ENCODE measurements at places on chromosomes 1 and 21.

GRCh38 chr1:86811142-86811924 lies 102.6 kb downstream of the SELENOF start:
- DNase-seq = no peak

DNA sequence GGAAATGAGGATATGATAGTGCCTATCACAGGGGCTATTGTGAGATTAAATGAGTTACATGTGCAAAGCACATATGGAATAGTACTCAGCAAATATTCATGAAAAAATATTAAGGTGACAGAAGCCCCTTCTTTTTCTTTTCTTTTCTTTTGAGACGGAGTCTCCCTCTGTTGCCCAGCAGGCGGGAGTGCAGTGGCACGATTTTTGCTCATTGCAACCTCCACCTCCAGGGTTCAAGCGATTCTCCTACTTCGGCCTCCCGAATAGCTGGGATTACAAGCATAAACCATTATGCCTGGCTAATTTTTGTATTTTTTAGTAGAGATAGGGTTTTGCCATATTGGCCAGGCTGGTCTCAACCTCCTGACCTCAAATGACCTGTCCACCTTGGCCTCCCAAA lies 139.4 kb downstream of the HIVEP3 start:
- no peak for DNase-seq

DNA sequence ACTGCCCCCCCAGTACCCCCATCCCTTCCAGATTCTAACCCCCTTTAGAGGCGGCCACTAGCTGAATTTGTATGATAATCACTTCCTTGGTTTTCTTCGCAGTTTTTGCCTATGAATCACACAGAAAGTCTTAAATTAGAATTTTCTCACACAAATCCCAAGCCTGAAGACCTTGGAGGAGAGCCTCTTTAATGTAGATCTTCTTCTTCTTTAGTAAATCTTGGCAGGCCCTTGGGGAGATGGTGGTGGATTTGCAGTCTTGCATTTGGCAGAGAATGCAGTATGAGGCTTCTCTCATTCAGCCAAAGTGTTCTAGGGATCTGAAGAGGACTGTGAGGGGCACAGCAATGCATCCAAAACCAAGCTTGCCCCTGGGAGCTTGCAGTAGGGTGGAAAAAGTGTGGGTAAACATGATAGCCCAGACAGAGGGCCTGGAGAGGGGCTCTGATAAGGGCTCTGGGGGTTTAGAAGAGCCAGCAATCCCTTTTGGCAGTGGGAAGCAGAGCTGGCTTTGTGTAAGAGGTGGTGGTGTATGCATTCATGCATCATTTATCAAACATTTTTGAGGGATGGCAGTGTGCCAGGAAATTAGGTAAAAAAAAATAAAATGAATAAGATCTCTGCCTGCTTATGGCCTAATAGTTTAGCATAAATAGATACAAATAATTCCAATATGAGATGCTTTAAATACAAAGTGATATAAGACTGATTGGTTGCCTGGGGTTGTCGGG lies 7.7 kb upstream of the CDC42 start:
- DNase-seq = peak; percentile 93

DNA sequence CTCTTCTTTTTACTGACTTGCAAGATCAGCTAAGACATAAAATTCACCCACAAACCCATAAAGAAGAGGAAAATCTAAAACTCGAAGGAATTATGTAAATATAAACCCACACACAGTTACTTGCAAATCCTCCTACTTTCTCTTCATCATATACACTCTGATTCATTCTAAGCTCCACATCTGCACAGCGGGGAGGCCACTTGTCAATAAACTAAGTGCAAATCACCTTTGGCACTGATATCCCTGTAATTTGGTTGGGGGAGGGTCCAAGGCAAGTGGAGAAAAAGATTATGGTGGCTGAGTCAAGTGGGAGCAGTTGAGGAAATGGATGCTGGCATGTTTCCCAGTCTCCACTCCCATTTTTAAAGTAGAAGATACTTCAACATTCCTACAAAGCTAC lies 596.5 kb downstream of the MATN1 start:
- peak; percentile 24 for DNase-seq

- peak; percentile 14 for DNase-seq
These were observed 18.9 kb downstream of the CAPN2 start for GRCh38 chr1:223731133-223731770.

DNA sequence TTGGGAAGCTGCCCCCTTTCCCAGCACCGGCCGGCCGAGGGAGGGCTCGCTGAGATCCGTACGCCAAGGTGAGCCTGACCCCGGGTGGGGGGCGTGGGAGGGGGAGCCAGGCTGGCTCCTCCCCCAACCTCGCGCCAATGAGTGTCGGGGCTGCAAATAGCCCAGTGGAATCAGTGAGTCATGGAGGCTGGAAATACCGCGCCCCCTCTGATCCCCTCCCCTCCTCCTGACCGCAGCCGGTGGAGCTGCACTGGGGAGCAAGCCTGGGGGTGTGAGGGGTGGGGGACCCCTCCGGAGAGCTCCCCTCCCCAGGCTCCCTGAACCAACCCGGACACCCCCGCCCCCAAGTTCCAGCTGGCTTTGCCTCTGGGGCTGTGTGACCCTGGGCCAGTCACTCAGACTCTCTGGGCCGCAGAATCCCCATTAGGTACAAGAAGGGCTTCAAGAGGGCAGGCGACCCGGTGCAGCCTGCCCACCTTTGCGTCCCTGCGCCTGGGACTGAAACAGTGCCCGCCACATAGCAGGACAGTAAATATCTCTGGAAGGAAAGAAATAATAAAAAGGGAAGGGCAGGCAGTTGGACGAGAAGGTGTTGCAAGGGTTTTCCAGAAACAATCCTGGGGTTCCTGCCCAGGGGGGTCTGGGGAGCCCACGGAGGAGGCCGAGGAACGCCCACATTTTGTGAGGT lies 4.5 kb downstream of the HSPB7 start:
- DNase-seq = no peak

DNA sequence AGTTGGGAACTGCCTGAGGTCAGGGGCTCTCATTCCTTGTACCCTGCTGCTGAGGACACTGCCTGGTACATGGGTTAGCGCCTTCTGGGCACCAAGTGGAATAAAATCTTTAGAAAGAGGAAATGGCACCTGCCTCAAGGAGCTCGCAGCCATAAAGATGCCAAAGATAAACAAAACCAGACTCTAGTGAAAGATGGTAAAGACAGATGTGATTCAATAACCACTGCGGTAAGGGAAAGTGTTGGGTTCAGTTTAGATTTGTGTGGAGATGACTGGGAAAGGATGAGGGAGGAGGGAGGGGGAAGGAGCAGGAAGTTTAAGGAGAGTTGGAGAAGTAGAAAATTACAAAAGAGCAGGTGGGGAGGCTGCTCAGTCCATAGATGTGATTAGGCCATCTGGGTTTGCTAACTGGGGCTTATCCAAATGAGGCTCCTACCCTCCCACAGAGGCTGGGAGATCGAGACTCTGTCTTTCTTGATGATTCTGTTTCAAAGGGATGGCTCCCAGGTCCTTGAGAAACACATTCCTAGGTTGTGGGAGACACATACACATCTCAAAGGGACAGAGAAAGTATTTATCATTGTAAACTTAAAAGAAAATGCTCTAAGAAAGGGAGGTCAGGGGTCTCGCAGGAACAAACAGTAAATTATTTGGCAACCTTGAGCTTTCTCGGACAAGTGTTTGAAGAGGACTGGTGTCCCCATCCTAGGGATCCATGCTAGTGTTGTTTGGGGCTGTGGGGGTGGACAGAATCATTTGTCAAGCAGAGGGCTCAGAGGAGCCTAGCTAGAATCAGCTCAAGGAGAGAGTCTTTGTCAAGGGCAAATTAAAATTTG lies 65.7 kb upstream of the MORC3 start:
- no peak for DNase-seq

DNA sequence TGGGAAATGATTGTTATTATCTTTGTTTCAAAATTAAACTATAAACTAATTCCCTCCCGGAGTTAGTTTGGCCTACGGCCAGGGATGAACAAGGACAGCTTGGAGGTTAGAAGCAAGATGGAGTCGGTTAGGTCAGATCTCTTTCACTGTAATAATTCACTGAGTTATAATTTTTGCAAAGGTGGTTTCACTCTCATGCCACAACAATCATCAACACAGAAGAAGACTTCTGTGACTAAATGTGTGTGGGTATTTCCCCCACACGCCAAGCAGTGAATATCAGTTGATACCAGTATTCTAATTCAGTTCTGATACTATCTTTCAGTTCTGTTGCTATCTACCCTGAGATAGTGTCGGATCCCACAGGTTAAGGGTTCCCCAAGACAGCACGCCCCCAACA lies 215.1 kb downstream of the S1PR1 start:
- DNase-seq = no peak

DNA sequence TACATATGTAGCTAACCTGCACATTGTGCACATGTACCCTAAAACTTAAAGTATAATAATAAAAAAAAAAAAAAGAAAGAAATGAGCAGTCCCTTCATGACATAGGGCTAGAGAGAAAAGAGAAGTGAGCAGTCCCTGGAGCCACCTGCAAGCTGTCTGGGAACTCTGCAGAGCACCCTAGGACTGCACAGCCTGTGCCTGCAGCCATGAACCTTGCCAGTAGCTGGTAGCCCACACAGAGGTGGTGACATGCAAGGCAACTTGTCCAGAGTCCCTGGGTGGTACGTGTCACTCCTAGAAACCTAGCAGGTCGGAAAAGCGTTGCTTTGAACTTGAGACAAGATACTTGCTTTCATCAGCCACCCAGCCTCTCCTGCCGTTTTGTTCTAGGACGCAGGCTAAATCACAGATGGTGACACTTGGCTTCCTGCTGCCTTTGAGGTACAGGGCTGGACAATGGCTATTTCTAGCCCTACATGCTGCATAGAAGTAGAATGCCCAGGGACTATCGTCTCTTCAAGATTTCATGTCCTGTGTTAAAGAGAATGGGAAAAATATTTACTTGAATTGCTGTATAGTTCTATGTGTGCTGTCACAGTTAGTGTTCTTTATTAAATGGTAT lies 260.9 kb downstream of the LTN1 start:
- no peak for DNase-seq

GRCh38 chr1:81259625-81260411 lies 540.9 kb upstream of the ADGRL2 start:
- no peak for DNase-seq

DNA sequence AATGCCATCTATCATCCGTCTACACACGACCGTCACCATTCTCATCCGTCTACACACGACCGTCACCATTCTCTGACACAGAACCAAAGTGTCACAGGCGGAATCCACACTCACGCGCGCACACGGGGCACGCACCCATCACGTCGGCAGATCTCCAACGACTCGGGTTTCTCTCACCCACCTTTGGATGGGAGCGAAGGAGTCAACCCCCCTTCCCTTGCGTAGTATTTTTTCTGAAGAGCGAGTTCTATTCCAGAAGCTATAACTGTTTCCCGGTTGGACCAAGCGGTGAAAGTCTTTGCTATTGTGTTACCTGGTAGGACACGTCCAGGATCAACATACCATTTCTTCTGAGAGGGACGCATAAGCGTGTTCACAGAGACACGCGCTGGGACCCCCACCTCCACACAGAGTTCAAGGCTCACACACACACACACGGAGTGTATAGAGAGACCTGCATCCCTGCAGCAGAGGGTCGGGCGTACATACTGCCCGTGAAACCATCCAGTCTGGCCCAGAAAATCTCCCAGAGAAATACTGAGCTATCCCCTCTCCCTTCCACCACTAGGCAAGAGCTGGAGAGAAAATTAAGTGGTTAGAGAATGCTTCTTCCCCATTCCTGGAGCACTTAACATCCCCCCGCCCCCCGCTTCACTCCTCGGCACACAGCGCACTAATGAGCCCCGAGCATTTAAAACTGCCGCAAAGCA lies 741 bp downstream of the DUSP10 start:
- peak; percentile 56 for DNase-seq

GRCh38 chr1:9080705-9081291 lies 11.4 kb upstream of the SLC2A5 start:
- no peak for DNase-seq

DNA sequence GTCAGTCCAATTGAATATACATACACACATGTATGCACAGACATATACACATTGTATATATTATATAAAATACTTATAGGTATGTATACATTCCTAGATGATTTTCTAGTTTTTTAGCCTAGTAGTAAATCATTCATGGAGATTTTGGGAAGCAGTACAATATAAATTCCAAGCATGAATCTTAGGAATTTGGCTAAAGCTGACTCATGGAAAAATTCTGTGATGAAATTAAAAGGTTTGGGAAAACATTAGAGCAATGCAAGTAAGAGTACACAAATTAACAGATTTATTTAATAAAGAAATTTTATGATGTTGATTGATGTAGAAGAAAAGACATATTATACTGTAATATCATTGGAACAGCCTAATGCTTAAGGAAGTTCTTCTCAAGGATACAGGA lies 43.7 kb upstream of the PTGFR start:
- DNase-seq = no peak

- DNase-seq = peak; percentile 25
These were observed 128.3 kb upstream of the HMGB4 start for GRCh38 chr1:33735624-33736023.

GRCh38 chr1:15173863-15174614 lies 20.5 kb downstream of the TMEM51 start:
- DNase-seq = no peak

- no peak for DNase-seq
These were observed 29.5 kb downstream of the CAPN2 start for GRCh38 chr1:223741861-223742260.

DNA sequence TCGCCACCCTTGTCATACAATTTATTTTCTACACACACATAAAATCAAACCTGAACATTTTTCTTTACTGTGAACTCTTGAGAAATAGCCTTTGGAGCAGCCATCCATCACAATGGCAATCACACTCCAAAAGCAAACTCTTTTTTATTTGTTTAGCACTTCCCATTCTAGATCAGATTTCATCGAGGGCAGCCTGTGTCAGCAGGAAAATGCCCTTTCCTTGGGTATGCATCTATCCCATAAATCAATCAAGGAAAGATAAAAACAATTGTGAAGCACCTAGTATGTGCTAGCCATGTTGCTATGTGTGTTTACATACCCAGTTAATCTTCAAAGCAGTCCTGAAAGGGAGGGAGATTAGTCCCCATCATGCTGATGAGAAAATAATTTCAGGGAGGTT lies 484.1 kb upstream of the USP24 start:
- DNase-seq = peak; percentile 2

DNA sequence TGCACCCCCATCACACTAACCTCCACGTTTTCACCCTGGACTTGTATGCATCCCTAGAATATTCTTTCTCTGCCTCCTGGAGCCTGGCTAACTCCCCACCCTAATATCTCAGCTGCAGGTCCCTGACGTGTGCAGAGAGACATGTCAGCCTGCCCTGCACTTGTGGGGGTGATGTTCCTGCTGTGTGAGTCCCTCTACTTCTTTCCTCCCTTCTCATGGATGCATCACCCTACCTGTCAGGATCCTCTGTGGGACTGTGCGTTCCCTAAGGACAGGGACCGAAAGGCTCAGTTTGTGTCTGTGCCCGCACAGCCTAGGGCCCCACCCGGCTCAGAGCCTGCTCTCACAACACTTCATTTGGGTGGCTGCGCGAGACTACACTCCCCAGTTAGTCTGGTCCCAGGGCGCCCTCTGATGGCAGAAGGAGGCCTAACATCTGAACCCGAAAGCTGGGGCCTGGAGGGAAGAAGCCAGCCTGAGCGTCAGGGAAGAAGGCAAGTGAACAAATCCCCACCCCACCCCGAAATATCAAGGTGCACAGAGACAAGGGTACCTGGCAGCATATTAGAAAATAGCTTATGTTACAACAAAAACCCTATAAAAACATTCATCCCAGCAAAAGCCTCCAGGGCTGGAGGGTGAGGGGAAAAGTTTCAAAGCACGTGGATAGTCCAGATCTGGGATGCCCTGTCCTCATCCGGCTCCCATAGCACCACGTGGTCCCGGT lies 3.7 kb downstream of the CD52 start:
- DNase-seq = peak; percentile 78

GRCh38 chr1:93851327-93851712 lies 27.7 kb downstream of the DNTTIP2 start:
- DNase-seq = no peak

- DNase-seq = no peak
These were observed 333.6 kb downstream of the NPHP4 start for GRCh38 chr1:5658340-5659316.

Data from NCI-H1092 treated with DMSO at 0.1 percent for 48 hours (cell line).